ENCODE measurements at places on chromosomes 5 and 9.

DNA sequence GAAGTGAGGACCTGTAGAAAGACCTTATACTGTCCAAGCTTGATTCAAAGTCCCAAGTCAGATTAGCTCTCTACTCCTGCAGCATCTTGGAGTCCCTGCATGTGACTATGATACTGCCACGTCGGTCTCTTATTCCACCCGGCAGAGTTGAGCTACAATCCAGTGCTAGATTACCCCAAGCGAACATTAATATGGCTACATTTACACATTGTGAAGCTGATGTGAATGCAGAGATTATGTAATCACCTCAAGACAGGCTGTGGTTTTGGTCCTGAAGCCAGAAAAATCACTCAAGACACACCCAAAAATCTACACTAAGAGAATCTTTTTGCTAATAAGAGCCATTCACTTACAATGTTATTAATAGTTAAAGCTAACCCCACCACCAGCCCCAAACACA, 116.7 kb downstream of the GNA14 start:
- no peak overlapping the region for H3K4me3 ChIP-seq
- H3K4me1 ChIP-seq: no peaks in the 10 kb centered on the region
- H3K27ac ChIP-seq: no peak overlapping the region
- no peaks in the 10 kb centered on the region for H3K36me3 ChIP-seq
- no peak for DNase-seq

- no peaks in the 10 kb centered on the region for H3K27me3 ChIP-seq
- no peak overlapping the region for H3K4me3 ChIP-seq
- no peaks in the 10 kb centered on the region for H3K4me1 ChIP-seq
- peaks cover 100% of the 10 kb centered on the region for H3K36me3 ChIP-seq
- no peak for DNase-seq
Observed at GRCh38 chr9:35718721-35719511, 13.1 kb downstream of the TLN1 start.

DNA sequence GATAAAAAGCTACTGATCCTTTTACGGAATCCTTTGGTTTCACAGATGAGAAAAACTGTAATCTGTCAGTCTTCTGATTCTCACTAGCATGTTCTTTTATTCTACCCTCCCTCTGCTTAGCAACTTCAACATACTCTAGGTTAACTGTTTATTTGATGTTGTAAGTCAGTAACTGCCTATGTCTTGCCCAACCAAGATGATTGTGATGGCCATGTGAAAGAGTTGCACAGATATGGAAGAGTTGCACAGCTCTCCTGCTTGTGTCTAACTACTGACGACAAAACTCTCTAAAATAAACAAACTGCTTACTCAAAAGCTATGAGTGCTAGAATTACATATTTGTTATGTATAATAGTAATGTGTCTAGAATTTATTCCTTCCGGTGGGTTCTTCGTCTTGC, 227.3 kb upstream of the DAB2 start:
- no peaks in the 10 kb centered on the region for H3K36me3 ChIP-seq

GRCh38 chr5:178430186-178431062, 159.8 kb downstream of the COL23A1 start:
- H3K36me3 ChIP-seq: no peaks in the 10 kb centered on the region
- H3K27me3 ChIP-seq: no peaks in the 10 kb centered on the region
- DNase-seq: no peak
- no peak overlapping the region for H3K4me3 ChIP-seq

DNA sequence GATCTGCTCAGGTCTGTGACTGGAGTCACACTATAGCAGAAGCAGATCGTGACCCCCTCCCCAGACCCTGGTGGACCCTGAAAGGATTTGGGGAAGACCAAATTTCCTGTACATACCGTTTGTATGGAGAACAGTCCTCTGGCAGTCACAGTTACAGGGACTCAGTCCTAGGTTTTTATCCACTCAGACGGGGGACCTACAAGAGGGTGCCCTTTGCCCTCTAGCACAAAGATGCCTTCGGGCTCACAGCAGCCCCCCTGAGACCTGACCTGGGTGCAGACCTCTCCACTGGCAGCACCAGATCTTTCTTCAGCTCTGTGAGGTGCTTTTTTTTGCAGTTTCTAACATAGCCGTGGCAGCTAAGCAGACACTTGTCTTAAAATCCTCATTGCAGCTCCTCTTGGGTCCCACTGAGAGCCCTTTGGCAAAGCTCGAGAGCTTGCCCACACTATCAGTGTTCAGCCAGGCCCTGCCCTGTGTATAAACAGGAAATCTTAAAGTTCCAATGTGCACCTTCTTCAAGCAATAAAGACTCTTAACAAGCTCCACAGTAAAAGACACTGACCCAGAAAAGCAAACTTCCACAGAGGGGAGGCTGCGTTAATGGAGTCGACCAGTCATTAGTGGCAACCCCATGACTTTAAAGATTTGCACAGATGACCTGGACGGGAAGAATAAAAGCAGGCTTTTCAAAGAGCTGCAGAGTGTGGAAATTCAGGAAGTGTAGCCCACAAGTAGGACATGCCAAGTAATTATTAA, 71.8 kb upstream of the LHFPL2 start:
- no peak for DNase-seq
- no peak overlapping the region for H3K27ac ChIP-seq
- H3K4me3 ChIP-seq: no peak overlapping the region
- no peaks in the 10 kb centered on the region for H3K36me3 ChIP-seq

DNA sequence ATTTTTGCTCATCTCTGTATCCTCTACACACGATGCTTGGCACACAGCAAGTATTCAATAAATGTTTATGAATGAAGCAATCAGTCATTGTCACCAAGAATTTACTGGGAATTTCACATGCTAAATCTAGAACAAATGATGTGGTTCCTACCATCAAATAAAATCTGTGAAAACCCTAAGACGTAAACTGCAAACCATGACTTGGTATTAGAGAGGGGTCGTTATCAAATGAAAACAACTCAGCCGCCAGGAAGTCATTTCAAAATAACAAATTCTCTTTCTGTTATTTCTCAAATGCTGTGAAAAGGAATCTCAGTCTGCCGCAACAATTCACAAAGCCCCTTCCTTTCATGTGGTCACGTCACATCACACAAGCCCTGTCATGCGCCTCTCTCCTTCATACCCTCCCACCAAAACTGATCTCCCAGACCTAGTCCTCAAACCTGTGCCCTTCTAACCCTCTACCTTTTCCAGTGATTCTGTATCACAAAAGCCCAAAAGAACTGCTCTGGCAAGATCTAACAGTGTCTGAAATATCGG, 173.6 kb downstream of the DEPDC1B start:
- no peaks in the 10 kb centered on the region for H3K4me1 ChIP-seq
- H3K27ac ChIP-seq: no peak overlapping the region
- no peaks in the 10 kb centered on the region for H3K36me3 ChIP-seq
- no peaks in the 10 kb centered on the region for H3K27me3 ChIP-seq

DNA sequence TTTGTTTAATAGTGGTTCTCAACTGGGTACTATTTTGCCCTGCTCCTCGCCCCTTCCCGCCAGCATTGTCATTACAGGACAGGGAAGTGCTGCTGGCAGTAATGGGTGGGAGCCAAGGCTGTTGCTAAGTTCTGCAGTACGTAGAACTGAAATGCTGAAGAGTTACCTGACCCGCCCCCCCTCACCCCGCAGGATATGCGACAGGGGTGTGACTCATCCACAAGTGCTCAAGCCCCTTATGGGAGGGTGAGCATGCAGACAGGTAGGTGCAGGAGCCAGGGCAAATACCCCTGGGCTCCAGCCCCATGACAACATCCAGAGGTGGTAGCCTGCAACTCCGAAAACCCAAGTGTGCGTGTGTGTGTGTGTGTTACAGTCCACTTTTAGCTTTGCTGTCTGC, 35.7 kb downstream of the LRRC70 start:
- H3K36me3 ChIP-seq: no peaks in the 10 kb centered on the region
- H3K4me1 ChIP-seq: no peaks in the 10 kb centered on the region
- H3K27ac ChIP-seq: no peak overlapping the region

- H3K36me3 ChIP-seq: no peaks in the 10 kb centered on the region
- no peak overlapping the region for H3K27ac ChIP-seq
- no peaks in the 10 kb centered on the region for H3K4me1 ChIP-seq
- H3K4me3 ChIP-seq: no peak overlapping the region
- H3K27me3 ChIP-seq: no peaks in the 10 kb centered on the region
Observed at GRCh38 chr9:72401396-72401795, 36.4 kb upstream of the ZFAND5 start.
